ENCODE measurements at places on chromosomes 12 and 14. TPM values are rescaled to one million over a fixed set of nuclear protein-coding genes. Genes with fewer than 3 reads are reported as not detected.

The P2RX2 gene
- total RNA-seq, result not detected

DNA sequence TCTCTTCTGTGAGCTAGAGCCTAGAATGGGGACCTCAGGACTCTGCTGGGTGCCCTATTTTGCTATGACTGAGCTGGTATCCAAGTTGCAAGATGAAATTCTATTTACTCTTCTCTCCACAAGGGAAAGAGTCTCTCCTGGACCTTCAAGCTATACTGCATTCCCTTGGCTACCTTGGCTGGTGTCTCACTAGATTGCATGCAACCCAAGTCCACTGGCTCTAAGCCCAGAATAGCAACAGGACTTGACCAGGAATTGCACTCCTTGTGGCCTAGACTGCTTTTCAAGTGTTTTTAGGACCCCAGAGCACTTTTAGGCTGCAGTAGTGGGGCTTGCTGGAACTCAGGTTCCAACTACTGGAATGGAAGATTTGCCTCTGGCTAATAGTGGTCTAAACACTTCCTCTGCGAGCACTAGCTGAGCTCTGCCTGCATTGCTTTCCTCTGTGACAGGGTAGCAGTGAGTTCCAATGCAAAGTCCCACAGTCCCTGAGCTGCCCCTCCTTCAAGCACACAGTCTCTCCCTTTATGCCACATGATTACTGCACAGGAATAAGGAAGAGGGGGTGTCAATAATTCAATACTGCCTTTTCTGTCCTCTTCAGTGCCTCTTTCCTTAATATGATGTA, 1009.1 kb upstream of the FLRT2 start:
- no peak overlapping the region for H3K27ac ChIP-seq
- no peaks in the 10 kb centered on the region for H3K4me1 ChIP-seq
- no peak for DNase-seq
- H3K27me3 ChIP-seq, result no peaks in the 10 kb centered on the region
- H3K36me3 ChIP-seq, result no peaks in the 10 kb centered on the region

DNA sequence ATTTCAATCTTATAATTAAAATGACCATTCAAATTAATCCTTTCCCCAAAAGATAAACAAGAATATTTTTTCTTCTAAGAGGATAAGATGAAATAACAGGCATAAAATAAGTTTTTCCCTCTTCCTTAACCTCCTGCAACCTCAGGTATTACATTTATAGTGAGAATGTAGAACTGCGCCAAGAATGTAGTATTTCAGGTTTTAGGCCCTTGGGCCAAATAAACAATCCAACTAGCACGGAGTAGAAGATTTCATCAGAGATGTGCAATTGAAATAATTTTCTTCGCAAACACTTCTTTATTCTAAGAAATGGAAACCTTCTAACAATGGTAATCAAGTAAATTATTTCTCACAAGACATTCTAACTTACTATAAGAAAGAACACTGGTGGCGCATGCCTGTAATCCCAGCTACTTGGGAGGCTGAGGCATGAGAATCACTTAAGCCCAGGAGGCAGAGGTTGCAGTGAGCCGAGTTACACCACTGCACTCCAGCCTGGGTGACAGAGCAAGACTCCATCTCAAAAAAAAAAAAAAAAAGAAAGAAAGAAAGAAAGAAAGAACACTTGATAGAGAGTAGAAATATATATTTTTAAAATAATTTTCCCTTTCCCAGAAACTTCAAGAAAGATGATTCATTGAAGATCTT, 100.8 kb downstream of the TAOK3 start:
- H3K27me3 ChIP-seq, result no peaks in the 10 kb centered on the region
- H3K4me3 ChIP-seq, result no peak overlapping the region
- H3K36me3 ChIP-seq, result peaks cover under 1% of the 10 kb centered on the region
- no peaks in the 10 kb centered on the region for H3K4me1 ChIP-seq
- H3K27ac ChIP-seq, result no peak overlapping the region
- DNase-seq, result no peak

DNA sequence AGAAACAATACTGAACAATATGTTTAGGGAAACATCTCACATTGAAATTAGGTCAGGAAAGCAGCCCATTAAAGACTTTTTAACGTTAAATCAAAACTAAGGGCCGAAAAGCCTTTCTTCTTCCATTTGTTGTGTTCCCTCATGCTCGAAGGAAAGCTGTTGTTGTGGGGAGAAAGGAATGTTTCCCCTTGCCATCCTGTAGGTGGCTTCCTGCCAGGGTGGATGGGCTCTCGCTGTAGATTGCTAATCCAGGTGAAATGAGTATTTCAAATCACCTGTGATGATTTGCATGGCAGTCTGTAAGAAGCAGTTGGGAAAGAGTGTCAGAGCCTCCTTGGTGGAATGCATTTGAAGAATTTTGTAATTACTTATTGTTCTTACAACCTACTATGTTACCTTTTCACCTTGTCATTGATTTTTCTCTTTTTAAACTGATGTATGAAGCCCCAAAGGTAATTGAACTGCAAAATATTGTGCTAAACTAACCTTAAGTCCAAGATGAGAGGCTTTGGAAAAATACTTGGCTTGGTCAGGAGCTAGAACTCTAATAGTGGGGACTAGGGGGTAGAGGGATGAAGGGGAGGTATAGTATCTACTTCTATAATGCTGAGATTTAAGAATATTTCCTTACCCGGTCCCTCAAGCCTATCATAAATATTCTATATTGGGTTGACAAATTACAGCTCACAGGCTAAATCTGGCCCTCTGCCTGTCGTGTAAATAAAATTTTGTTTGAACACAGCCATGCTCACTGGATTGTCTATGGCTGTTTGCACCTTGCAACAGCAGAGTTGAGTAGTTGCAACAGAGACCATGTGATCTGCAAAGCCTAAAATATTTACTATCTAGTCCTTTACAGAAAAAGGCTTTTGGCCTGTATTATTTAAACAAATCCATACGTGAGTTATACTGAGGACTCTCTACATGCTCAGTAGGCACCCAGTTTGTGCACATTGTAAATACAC, 7.7 kb upstream of the DCP1B start:
- H3K4me1 ChIP-seq, result no peaks in the 10 kb centered on the region
- no peak overlapping the region for H3K27ac ChIP-seq
- no peaks in the 10 kb centered on the region for H3K36me3 ChIP-seq
- no peak for DNase-seq
- no peak overlapping the region for H3K4me3 ChIP-seq
- no peaks in the 10 kb centered on the region for H3K27me3 ChIP-seq

DNA sequence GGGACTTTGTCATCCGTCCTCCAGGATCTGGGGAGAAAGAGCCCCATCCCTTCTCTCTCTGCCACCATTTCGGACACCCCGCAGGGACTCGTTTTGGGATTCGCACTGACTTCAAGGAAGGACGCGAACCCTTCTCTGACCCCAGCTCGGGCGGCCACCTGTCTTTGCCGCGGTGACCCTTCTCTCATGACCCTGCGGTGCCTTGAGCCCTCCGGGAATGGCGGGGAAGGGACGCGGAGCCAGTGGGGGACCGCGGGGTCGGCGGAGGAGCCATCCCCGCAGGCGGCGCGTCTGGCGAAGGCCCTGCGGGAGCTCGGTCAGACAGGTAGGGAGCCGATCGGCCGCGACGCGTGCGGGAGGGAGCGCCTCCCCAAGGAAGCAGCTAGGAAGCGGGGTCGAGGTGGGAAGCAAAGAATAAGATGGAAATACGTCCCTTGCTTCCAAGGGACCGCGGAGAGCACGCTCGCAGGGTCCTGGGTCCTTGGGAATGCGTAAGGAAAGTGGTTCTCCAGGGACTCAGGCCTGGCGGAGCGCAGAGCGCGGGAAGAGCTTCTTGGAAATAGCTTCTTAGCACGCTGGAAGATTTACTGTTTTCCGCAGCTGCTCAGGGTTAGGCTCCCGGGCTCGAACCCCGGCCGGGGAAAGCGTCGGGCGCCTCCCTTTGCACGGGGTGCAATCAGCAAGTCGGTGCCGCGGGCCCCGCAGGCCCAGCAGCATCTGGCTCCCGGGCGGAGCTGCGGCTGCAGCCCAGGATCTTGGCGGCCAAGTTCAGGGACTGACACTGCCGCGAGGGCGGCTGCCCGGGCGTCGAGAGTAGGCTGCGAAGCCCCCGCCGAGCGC, 457 bp downstream of the SOCS2 start:
- H3K27me3 ChIP-seq, result no peaks in the 10 kb centered on the region
- no peak for DNase-seq
- peak overlapping the region; percentile 93 for H3K4me3 ChIP-seq
- peaks cover 52% of the 10 kb centered on the region for H3K36me3 ChIP-seq
- peak overlapping the region; percentile 96 for H3K27ac ChIP-seq

The AHNAK2 gene
- 0.09 TPM for total RNA-seq

DNA sequence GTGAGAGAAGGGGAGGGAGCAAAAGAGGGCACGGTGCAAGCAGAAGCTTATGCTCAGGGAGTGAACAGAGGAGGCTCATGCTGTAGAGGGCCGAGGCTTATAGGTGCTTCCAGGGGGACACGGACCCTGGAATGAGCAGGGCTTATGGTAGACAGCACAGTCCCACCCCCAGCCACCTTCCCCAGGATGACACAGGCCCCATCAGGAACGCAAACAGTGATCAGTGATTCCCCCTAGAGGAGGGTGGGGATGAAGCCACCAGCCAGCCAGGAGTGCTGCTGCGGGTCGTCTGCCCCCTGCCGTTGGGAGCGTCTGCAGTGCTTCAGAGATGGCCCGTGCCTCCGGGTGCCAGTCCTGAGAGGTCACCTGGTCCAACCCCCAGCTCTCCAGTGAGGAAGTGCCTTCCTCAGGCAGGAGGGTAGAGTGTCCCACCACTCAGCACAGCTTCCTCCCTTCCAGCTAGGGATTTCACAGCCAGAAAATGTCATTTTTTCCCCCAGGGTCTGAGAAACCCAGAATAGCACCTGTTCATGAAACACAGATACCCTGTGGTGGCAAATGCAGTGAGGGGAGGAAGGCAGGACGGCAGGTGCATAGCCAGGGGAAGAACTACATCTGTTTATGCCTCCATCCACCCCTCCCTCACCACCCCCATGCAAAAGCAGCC, 60.7 kb downstream of the SLC6A12 start:
- peaks cover 9% of the 10 kb centered on the region for H3K4me1 ChIP-seq
- DNase-seq, result peak; percentile 81
- peaks cover 64% of the 10 kb centered on the region for H3K27me3 ChIP-seq

DNA sequence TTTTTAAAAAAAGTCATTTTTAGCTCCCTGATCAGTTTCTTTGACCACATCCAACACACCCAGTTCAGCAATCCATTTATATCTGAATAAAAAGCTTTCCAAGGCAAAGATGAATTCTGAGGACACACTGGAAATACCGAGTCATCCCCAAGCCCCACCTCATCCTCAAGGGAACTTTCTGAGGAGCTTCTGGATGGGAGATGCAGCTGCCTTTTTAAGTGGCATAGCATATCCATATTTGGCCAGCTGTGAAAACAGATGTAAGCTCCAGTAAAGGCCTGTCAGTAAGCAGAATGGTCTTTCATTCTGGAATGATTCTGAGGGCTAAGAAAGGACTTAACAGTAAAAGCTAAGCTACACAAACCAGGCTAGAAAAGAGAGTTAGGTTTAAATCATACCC, 18.4 kb downstream of the ZFYVE1 start:
- no peak overlapping the region for H3K27ac ChIP-seq
- H3K27me3 ChIP-seq, result no peaks in the 10 kb centered on the region
- H3K36me3 ChIP-seq, result no peaks in the 10 kb centered on the region
- no peak overlapping the region for H3K4me3 ChIP-seq
- no peak for DNase-seq
- H3K4me1 ChIP-seq, result peaks cover 4% of the 10 kb centered on the region

The IQSEC3 gene
- 0.07 TPM for total RNA-seq

- H3K4me1 ChIP-seq, result no peaks in the 10 kb centered on the region
- H3K4me3 ChIP-seq, result no peak overlapping the region
- H3K36me3 ChIP-seq, result no peaks in the 10 kb centered on the region
- no peak for DNase-seq
- no peak overlapping the region for H3K27ac ChIP-seq
These were observed 216.8 kb downstream of the ZFP36L1 start for GRCh38 chr14:68576031-68576430.
